ENCODE measurements at places on chromosomes 6 and 20. TPM values are rescaled to one million over a fixed set of nuclear protein-coding genes. Genes with fewer than 3 reads are reported as not detected.

DNA sequence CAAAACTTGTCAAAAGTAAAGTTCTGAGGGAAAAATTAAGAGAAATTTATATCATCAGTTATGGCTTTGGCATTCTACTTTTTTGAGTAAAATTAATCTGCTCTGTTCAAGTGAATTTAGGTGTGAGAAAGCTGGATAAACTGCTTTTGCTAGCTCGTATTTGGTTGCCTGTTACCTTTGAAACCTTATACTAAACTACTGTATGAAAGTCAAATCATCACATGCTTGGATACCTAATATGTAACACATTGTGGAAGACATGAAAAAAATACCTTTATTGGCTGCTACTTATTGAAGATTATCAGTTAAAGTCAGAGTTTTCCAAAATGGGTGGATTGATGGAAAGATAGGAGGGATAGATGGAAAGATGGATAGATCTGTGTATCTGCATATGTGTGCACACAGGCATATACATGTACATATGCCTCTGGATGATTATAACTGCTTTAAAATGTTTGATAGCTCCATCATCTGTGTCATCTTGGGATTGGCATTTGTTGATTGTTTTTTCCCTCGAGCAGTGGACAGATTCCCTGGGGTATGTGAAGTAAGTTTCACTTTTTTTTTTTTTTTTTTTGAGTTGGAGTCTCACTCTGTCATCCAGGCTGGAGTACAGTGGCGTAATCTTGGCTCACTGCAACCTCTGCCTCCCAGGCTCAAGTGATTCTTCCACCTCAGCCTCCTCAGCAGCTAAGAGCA is 24.3 kb downstream of the SCAF8 start:
- H3K4me3 ChIP-seq: no peak overlapping the region
- H3K27me3 ChIP-seq: no peaks in the 10 kb centered on the region
- H3K4me1 ChIP-seq: no peaks in the 10 kb centered on the region
- DNase-seq: no peak
- H3K36me3 ChIP-seq: no peaks in the 10 kb centered on the region
- no peak overlapping the region for H3K27ac ChIP-seq

DNA sequence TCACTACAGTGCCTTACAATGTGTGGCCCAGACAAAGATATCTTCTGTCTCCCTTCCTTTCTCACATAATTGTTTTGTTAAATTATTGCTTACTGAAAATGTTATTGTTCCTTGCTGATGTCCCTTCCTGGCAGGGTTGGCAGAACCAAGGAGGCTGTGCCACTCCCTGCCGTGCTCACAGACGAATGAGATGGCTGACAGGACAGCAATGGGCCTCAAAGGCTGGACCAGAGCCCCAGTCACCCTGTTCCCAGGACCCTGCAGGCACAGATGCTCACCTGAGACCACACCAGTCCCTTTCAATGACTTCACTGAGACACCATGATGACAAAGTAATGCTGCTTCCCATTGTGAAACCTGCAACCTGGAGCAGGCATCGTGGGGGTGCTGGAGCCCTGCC is 375.1 kb downstream of the HACE1 start:
- H3K27ac ChIP-seq: no peak overlapping the region
- H3K36me3 ChIP-seq: no peaks in the 10 kb centered on the region
- DNase-seq: no peak
- H3K4me3 ChIP-seq: no peak overlapping the region
- no peaks in the 10 kb centered on the region for H3K27me3 ChIP-seq
- no peaks in the 10 kb centered on the region for H3K4me1 ChIP-seq

DNA sequence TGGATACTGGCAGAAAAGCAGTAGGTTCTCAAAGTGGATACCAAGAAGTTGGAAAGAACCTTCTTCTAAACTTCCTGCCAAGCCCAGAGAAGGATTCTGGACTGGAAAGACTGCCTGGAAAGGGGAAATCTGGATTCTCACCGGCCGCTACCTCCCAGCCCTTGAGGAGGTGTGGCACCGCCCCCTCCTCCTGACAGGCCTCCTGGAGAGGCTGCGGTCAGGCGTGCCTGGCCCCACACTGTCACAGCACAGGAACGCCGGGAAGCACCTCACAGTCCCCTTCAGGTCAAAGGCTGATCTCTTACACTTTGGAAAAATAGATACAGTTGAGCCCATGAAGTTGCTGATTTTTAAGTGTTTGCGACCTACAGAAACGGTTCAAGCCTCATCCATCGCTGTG is 16.3 kb upstream of the PDE10A start:
- DNase-seq: no peak
- no peak overlapping the region for H3K4me3 ChIP-seq
- H3K27ac ChIP-seq: no peak overlapping the region
- no peaks in the 10 kb centered on the region for H3K36me3 ChIP-seq

- no peaks in the 10 kb centered on the region for H3K36me3 ChIP-seq
- H3K4me3 ChIP-seq: no peak overlapping the region
- no peaks in the 10 kb centered on the region for H3K27me3 ChIP-seq
- H3K4me1 ChIP-seq: no peaks in the 10 kb centered on the region
Measured at GRCh38 chr6:5730585-5731263, 276.0 kb downstream of the NRN1 start.

GRCh38 chr20:57047281-57048026 is 219.0 kb downstream of the BMP7 start:
- H3K4me1 ChIP-seq: no peaks in the 10 kb centered on the region
- peak overlapping the region; percentile 31 for H3K4me3 ChIP-seq
- H3K27ac ChIP-seq: peak overlapping the region; percentile 83
- H3K36me3 ChIP-seq: no peaks in the 10 kb centered on the region

DNA sequence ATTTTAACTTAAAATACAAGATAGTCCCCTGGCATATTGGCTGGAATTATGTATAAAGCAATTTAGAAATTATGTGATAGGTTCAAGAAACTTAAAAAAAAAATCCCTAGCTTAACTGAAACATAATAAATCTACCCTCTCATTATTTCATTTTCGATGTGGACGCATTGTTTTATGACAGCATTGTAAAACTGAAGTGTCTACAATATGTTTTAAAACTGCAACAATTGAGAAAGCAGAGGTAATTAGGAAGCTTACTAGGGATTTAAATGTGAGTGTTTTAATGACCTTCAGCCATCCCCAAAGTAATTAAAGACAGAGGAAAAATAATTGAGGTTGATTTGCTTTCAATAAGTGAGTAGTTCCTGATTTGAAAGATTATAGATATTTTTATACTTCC is 776.0 kb downstream of the TBC1D32 start:
- no peaks in the 10 kb centered on the region for H3K27me3 ChIP-seq
- no peak overlapping the region for H3K27ac ChIP-seq
- H3K36me3 ChIP-seq: no peaks in the 10 kb centered on the region
- H3K4me3 ChIP-seq: no peak overlapping the region

DNA sequence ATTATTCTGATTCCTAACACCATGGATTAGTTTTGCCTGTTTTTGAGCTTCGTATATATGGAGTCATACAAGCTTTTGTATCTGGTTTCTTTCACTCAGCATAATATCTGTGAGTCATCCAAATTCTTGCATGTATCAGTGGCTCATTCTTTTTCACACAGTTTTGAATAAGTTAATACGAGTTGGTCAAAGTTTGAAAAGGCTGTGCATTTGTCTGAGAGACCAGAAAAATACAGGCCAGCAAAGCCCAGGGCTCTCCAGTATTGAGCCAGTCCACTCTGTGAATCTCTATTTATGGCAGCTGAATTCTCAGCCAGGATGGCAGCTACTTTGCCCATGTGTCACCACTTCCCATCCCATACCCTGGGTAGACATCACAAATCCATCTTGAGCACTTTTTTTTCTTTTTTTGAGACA is 7.2 kb upstream of the CHMP4B start:
- H3K27ac ChIP-seq: no peak overlapping the region
- H3K27me3 ChIP-seq: no peaks in the 10 kb centered on the region
- no peaks in the 10 kb centered on the region for H3K36me3 ChIP-seq
- DNase-seq: no peak
- H3K4me1 ChIP-seq: no peaks in the 10 kb centered on the region

GRCh38 chr20:46006022-46006705 is 2.5 kb upstream of the MMP9 start:
- no peaks in the 10 kb centered on the region for H3K36me3 ChIP-seq
- H3K4me1 ChIP-seq: no peaks in the 10 kb centered on the region
- no peaks in the 10 kb centered on the region for H3K27me3 ChIP-seq
- no peak overlapping the region for H3K4me3 ChIP-seq
- DNase-seq: no peak
- no peak overlapping the region for H3K27ac ChIP-seq

GRCh38 chr6:104500265-104500664 is 359.5 kb downstream of the HACE1 start:
- H3K27me3 ChIP-seq: no peaks in the 10 kb centered on the region
- no peaks in the 10 kb centered on the region for H3K4me1 ChIP-seq
- no peak for DNase-seq
- no peak overlapping the region for H3K4me3 ChIP-seq
- H3K27ac ChIP-seq: no peak overlapping the region
- H3K36me3 ChIP-seq: no peaks in the 10 kb centered on the region

GRCh38 chr20:46191611-46192010 is 73.5 kb downstream of the CD40 start:
- peaks cover 3% of the 10 kb centered on the region for H3K27me3 ChIP-seq
- no peak overlapping the region for H3K4me3 ChIP-seq
- no peak overlapping the region for H3K27ac ChIP-seq
- DNase-seq: no peak
- H3K4me1 ChIP-seq: no peaks in the 10 kb centered on the region
- H3K36me3 ChIP-seq: no peaks in the 10 kb centered on the region

DNA sequence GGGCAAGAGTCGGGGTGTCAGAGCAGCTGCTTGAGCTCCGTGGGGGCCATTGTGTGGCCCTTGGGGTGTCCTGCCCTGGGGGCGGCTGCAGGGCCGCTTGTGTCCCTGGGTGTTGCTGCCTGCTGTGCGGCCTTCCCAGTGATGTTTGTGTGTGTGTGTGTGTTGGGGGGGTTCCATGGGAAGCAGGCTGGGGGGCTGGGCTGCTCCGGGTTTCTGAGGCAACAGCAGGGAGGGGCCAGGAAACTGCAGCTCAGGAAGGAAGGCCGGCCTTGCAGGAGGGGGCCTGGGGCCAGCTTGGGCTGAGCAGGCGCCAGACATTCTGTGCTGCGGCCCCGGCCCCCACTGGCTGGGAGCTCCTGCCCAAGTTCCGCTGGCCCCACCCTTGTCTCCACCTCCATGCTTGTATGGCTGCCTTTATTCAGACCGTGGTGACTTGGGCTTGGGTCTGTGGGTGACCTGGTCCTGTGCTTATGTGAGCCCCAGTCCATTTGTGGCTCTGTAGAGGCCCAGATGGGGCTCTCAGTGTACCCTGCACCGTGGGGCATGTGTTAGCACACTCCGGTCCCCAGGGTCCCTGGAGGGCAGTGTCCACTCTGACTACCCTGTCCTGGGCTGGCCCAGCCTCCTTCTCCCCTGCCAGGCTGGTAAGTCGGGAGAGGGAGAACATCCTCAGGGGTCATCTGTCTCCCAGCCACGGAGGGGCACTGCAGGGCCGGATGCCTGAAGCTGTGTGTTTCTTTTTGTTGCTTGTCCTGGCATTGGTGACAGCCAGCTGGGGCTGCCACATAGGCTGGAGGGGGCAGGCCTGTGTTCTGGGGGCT is 4.6 kb upstream of the SOX18 start:
- peak overlapping the region; percentile 80 for H3K27ac ChIP-seq
- no peak for DNase-seq
- peaks cover 58% of the 10 kb centered on the region for H3K27me3 ChIP-seq
- no peaks in the 10 kb centered on the region for H3K4me1 ChIP-seq

DNA sequence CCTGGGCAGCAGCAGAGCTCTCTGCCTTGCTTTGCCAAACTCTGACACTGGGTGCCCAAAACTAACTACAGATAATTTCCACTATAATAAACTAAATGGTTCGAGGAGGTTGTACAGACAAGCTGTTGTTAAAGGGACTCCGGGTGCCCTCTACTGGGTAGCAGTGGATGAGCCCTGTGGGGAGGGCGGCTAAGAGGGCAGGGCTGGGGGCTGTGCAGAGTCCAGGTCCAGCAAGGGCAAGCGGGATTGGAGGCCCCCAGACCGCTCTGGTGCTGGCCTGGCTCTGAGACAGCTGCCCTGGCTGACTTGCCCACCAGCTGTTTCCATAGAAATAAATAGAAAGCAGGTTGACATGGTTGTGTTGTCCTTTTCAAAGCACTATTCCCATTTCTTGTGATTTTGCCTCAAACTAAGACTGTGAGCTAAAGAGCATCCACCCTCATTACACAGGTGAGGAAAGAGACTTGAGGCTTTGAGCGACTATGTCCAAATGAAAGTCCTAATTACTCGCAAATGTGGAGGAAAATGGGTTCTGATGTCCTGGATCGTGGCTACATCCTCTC is 167.6 kb upstream of the CST7 start:
- DNase-seq: peak; percentile 24
- H3K4me3 ChIP-seq: no peak overlapping the region
- H3K4me1 ChIP-seq: no peaks in the 10 kb centered on the region
- no peaks in the 10 kb centered on the region for H3K36me3 ChIP-seq
- no peak overlapping the region for H3K27ac ChIP-seq

DNA sequence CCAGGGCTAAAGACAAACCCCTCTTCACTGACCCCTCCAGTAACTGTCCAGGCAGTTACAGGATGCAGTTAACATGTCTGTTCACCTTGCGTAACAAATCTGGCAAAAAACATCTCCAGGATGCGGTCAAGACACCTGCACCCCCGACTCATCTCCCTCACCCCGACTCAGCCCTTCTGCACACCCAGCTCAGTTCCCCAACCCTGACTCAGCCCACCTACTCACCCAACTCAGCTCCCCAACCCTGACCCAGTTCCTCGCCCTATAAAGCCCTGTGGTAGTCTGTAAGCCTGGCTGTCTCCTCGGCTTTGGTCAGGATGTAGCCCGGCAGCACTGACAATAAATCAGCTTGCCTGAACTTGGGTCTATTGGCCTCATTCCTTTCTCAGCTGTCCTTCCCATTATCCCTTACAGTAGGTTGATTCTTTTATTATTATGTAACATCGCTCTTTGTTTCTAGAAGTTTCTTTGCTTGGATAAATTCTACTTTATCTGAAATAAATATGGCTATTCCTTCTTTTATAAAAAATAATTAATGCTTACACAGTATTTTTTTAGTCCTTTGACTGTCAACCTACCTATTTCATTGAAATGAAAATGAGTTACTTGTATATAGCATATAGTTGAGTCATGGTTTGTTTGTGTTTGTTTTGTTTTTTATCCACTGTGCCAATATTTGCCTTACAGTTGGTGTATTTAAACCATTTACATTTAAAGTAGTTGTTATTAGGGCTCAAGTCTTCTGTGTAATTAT is 12.9 kb upstream of the ADTRP start:
- H3K4me3 ChIP-seq: no peak overlapping the region
- no peaks in the 10 kb centered on the region for H3K4me1 ChIP-seq
- no peak overlapping the region for H3K27ac ChIP-seq

- no peak overlapping the region for H3K4me3 ChIP-seq
- H3K36me3 ChIP-seq: no peaks in the 10 kb centered on the region
- H3K4me1 ChIP-seq: no peaks in the 10 kb centered on the region
- no peaks in the 10 kb centered on the region for H3K27me3 ChIP-seq
- H3K27ac ChIP-seq: no peak overlapping the region
- DNase-seq: no peak
Measured at GRCh38 chr6:51365566-51365965, 546.9 kb downstream of the TFAP2B start.

- H3K4me1 ChIP-seq: no peaks in the 10 kb centered on the region
- no peaks in the 10 kb centered on the region for H3K36me3 ChIP-seq
- no peak overlapping the region for H3K27ac ChIP-seq
- no peak overlapping the region for H3K4me3 ChIP-seq
- no peaks in the 10 kb centered on the region for H3K27me3 ChIP-seq
- no peak for DNase-seq
Measured at GRCh38 chr20:2576317-2576727, 39.9 kb downstream of the TMC2 start.

GRCh38 chr6:56348578-56348977 is 101.2 kb upstream of the COL21A1 start:
- no peaks in the 10 kb centered on the region for H3K36me3 ChIP-seq
- no peaks in the 10 kb centered on the region for H3K4me1 ChIP-seq
- no peak overlapping the region for H3K4me3 ChIP-seq

ENTPD6 gene
- total RNA-seq: 71.1 TPM

CNBD2 gene
- total RNA-seq: 6.7 TPM

STX11 gene
- 22.8 TPM for total RNA-seq

PROKR2 gene
- total RNA-seq: not detected

SCRT2 gene
- total RNA-seq: not detected

BTN1A1 gene
- not detected for total RNA-seq
